ENCODE measurements at places on chromosomes 5 and 9.
A peak's percentile ranks its signal among the peaks of the same experiment; 100 is the strongest.

- DNase-seq = no peak
Observed at GRCh38 chr5:163565931-163566608, 60.7 kb downstream of the MAT2B start.

DNA sequence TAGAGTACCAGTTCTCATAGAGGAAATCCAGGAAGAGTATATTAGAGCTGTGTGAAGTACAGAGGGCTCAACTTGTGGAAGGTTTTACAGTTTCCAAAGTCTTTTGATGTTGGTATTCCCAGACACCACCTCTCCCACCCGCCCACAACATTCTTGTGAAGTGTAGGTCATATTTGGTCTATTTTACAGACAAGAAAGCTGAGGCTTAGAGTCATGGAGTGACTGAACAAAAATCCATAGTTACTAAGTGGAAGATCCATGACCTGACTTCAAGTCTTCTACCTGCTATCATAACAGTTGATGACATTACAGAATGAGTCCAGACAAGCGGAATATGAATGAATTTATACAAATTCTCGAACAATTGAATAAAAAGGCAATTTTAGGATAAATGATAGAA, 187.1 kb upstream of the RPS23 start:
- no peak for DNase-seq

GRCh38 chr5:1791176-1791575, 8.5 kb downstream of the MRPL36 start:
- no peak for DNase-seq

DNA sequence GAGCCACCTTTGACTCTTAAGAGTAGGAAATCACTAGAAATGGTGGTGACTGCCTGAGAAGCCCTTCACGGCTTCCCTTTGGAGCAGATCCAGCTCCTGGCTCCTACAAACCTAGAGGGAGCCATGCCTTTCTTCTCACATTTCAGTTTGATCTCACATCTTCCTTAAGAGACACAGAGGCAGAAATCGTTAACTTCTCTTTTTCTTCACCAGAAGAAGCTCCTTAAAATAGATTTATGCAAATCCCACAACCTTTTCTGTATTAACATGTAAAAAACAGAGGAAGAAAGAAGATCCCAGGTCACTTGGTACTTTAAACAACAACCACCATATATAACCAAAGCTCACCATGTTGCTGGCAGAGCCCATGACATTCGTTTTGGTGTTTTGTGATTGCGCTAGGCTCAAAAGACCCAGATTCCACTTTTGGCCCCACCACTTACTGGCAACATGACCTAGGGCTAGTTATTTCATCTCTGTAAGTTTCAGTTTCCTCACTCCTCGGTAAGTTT, 29.6 kb downstream of the PAX5 start:
- DNase-seq = peak; percentile 1

- DNase-seq = no peak
Observed at GRCh38 chr5:150386024-150386855, 26.5 kb downstream of the CD74 start.

GRCh38 chr5:144072518-144072927, 97.9 kb downstream of the YIPF5 start:
- DNase-seq = no peak

- DNase-seq = no peak
Observed at GRCh38 chr9:135827866-135828580, 79.3 kb downstream of the CAMSAP1 start.

GRCh38 chr9:96450613-96451528, 902 bp downstream of the HABP4 start:
- DNase-seq = peak; percentile 30

- DNase-seq = no peak
Observed at GRCh38 chr9:69637193-69637816, 34.9 kb downstream of the APBA1 start.

- DNase-seq = no peak
Observed at GRCh38 chr5:97043511-97043910, 98.9 kb downstream of the LIX1 start.

DNA sequence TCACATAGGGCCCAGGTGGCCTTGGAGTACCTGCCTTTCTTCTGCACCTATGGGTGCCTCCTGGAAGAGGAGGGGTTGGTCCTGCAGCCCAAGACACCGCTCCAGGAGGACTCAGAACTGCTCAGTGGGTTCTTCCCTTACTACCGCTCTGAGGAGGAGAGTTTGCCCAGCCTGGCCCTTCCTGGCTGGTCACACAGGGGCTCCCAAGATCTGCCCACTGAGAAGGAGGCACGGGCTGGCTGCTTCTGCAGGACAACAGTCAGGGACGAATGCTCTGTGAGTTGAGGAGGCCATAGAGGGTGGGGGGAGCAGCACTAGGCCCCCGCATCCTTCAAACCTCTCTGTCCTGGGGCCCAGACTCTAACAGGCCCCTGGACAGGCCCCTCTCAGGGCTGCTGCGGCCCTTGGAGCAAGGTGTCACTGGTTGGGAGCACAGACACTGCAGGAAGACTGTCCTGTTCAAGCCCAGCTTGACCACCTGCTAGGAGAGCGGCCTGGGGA, 9.9 kb upstream of the SLC25A48 start:
- DNase-seq = no peak

DNA sequence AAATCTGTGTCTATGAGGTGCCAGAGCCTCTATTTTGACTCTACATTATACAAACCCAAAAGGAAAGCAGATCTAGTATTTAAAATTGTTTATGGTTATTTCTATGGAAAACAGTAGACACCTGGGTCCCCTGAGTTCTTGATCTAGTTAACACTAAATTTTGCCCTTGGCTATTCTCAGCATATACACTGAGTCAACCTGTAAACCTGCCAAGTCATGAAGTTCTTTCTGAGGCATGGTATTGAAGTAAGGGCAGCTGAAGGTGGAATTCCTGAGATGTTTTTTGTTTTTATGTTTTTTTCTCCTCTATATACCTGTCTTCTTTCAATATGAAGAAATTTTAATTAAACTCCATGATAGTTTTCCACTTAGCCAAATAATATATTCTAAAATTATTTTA, 120.2 kb downstream of the PDE4D start:
- DNase-seq = no peak

DNA sequence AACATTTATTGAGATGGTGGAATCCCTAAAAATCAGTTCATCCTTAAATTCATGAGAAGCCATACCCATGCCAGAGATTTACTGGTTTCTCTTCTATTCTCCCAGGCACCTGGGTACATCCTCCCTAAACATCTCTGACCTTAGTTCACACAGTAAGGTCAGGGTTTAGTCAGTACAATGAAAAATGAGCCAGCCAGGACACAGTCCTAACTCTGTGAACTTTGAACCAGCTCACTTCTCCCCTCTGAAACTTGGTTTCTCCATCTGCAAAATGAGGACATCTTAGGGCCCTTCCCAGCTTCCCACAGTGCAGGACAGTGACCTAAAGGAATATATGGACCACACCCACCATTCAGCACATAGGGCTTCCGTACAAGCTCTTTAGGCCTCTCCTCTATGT, 1.9 kb downstream of the NOP16 start:
- DNase-seq = no peak

DNA sequence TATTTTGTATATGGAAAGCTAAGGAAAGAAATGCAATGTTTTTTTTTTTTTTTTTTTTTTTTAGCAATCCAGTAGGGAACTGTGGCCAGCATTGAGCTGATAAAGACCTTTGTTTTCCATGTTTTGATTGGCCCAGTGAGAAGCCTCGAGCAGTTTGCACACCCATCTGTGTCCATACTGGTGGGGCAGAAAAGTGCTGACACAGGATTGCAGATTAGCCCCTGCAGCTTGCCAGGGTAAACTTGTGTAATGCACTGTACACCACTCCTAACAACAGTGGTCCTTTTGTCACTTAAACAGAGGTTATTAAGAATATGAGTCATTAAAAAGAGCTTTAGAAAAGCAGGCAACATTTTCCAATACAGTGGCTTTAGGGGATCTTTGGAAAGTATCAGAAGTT, 132.8 kb upstream of the CDKN2B start:
- DNase-seq = no peak

DNA sequence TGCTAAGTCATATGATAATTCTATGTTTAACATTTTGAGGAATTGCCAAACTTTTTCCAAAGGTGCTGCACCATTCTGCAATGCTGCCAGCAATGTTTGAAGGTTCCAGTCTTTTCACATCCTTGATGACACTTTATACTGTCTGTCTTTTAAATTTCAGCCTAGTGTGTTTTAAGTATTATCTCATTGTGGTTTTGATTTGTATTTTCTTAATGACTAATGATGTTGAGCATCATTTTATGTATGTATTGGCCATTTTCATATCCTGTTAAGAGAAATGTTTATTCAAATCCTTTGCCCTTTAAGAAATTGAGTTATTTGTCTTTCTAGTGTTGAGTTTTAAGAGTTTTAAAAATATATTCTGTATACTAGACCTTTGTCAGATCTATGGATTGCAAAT, 5.0 kb upstream of the TEX48 start:
- no peak for DNase-seq

GRCh38 chr9:86893811-86894490, 53.4 kb downstream of the GAS1 start:
- no peak for DNase-seq

DNA sequence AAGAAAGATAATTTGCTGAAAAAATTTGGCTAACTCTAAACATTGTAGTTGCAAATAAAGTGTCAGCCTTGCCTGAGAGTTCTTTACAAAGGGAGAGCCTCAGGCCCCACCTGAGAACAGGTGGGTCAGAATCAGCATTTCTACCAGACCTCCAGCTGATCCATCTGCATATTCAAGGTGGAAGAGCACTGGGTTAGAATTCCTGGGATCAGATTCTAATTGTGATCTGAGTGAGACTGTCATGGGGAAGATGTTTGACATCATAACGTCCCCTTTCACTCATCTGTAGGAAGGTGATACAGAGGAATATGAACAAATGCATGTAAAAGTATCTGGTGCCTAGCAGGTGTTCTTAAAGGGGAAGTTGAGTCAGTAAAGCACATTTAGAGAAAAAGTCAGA, 54.6 kb downstream of the FBXL7 start:
- DNase-seq = no peak

DNA sequence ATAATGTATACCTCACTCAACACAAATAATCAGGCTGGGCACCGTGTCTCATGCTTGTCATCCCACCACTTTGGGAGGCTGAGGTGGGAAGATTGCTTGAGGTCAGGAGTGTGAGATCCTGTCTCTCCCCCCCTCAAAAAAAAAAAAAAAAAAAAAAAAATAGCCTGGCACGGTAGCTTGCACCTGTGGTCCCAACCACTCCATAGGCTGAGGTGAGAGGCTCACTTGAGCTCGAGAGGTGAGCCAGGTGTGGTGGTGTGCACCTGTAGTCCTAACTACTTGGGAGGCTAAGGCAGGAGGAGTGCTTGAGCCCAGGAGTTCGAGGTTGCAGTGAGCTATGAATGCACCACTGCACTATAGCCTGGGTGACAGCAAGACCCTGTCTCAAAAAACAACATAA, 9.6 kb upstream of the ETF1 start:
- no peak for DNase-seq

- no peak for DNase-seq
Observed at GRCh38 chr9:80502306-80502705, 930.5 kb downstream of the TLE4 start.

- no peak for DNase-seq
Observed at GRCh38 chr9:96779089-96779488, 1.2 kb upstream of the ZNF510 start.

DNA sequence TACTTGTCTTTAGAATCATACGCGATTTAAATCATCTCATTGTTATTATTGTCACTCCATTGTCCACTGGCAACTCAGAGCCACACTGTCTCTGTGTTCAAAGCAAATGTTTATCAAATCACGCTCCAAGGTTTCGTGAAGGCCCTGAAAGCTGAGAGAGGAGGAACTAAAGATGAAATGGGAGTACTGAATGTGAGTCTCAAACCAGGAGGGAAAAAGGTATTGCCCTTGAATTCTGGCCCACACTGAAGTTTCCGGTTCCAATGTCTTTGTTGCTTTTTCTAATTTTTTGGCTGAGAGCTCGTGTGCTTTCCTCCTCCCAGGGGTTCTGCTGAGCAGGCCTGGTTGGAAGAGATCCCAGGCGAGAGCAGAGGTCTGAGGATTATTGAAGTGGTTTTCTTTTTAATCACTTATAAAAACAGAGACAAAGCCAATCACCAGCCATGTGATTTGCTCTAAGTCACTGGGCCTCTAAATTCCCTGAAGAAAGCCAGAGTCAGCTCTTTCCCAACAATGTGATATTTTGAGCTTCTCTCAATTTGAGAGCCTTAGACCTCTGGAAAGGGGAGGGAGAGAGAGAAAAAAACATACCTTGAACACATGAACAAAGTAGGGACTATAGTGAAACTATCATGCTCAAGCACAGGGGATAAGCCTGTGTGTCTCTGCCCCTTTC, 420.8 kb upstream of the GRAMD2B start:
- DNase-seq = no peak

- no peak for DNase-seq
Observed at GRCh38 chr5:122653087-122654017, 121.5 kb upstream of the SNX2 start.

DNA sequence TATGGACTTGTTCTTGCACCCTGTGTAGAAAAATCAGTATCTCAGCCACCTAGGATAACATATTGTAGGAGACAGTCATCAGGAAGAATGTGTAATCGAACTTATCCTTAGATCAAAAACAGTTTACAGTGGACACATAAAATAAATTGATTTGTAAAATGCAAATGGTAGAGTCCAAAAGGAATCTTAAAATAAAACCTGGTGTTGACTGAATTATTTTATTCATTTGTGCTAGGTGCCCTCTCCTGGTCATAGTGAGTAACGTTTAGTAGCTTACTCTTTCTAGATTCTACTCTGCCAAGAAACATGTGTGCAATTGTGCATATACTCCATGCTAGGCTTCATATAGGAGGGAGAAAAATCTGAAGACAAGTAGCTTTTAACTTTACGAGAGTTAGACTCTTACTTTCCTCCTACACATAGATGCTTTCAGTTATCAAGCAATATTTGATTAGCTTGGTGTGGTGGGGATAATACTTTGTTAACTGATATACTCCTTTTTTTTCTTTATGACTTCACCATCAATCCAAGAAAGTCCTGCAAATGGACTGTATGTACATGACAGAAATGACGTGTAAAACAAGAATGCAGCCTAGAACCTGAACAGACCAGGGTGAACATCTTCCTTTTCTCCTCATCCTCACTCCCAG, 23.7 kb upstream of the LOX start:
- DNase-seq = peak; percentile 1

DNA sequence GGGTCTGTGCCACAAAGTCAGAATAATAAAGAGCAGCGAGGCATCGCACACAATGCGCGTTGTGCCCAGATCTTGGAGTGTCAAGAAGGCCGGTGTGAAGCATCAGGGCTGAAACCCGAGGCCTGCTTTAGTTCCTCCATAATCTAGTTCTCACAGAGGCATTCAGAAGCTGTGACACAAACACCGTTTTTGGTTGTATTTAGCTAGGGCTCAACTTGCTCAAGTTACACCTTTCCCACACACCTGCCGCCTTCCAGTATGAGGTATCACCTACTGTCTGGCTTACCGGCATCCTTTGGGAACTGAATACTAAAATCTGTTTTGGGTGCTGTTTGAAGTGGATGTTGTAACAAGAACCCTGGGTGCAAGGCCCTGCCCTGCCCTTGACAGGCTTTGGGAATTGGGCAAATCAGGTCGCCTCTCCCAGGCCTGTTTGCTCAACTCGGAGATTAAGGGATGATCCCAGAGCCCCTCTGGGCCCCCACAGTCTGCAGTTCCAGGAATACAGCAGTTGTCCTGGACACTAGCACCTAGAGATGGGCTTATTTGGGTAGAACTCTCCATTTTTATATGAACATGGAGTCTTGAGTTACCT, 27.0 kb downstream of the SLC25A25 start:
- peak; percentile 80 for DNase-seq

Data from NCI-H2171 treated with DMSO at 0.1 percent for 48 hours (cell line).